ENCODE measurements at places on chromosomes 1 and 21.

- no peak for DNase-seq
Measured at GRCh38 chr1:1117469-1117831, 1.6 kb upstream of the C1orf159 start.

DNA sequence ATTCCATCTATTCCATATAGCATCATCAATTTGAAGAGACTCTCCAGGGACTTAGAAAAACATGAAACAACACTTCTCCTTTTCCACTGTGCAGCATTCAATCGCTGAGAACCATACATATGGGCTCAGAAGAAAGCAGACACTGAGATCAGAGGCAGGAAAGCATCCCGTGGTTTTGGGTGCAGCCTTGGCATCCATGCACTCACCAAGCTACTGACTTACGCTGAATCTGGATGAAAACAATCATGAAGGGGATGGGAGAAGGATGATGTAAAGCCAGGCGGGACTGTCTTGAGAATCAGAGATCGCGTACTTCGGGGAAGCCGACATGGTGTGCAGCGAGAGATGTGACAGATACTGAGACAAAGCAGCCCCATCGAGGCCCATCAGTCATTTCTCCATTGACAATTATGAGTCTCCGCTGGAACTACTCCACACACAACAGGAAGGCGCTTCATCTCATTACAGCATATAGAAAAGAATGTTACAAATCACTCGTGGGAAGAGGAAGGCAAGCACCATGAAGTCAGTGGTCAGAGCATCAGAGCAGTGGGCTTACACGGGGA lies 2.3 kb upstream of the TIAM1 start:
- no peak for DNase-seq

DNA sequence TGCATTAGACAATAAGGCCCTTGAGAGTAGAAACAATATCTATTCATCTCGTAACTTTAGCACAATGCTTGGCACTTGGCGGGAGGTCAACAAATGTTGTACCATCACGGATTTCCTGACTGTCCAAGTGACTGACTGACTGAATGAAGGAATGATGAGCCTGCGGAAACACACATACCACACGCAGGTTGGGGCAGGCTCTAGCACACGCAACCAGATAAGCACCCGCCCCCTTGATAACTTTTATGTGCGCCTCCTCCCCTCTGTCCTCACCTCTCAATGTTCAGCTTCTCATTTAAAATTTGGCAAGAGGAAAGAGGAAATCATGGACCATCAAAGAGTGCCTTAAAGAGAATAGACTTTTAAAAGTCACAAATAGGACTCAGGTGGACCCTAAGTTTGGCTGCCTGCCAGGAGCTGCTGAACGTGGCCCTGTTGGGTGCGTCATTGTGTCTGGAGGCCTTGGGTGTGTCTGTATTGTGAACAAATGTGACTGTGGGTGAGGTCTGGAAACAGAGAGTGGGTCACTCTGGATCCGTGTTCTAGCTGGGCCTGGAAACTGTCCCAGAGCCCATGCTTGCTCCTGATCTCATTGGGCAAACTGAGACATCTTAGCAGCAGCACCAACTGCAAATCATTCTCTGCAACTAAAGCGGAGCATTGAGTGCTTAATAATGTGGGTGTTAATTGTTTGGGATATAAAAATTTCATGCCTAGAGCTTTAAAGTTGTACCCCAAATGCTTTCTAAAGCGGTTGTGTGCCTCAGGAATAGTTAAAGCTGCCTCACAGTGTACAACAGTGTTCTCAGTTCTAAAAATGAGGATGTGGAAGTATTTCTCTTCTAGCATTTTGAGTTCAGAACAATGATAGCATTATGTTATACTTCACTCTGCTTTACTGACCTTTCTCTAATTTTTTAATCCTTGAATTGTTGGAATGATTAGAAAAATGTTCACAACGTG lies 47.6 kb upstream of the ABCG1 start:
- DNase-seq, result no peak

- no peak for DNase-seq
Measured at GRCh38 chr1:221067721-221068120, 188.5 kb downstream of the HLX start.

DNA sequence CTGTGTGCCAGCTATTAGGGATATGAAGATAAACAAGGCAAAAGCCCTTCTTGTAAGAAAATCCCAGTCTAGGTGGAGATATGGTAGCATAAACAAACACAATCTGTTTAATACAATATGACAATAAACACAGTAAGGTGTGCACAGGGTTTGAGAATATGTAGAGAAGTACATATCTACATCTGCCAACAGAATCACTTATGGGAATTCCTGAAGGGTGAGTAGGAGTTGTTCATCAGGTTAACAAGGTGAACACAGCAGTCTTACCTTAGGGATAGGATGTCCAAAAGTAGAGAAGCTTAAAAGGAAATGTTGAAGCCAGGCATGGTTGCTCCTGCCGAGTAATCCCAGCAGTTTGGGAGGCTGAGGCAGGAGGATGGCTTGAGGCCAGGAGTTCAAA lies 57.7 kb upstream of the LRRC7 start:
- no peak for DNase-seq

DNA sequence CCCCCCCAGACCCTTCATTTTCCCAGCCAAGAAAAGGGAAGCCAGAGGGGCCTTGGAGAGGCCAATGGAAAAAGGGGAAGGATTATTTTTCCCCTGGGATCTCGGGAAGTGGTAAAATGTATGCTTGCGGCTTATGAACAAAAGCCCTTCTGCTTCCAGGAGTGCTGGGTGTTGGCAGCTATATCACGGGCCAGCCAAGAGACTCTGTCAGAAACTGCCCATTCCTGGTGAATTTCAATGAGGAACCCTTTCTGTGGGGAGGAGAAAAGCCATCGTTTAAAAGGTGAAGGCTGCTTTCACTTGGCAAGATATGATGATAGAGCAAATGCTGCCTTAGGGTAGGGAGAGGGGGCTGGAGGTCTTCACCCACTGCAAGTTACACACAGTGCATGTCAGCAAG lies 69.7 kb upstream of the ZC3H12A start:
- no peak for DNase-seq

GRCh38 chr1:153568367-153569099 lies 2.9 kb upstream of the S100A2 start:
- peak; percentile 68 for DNase-seq

DNA sequence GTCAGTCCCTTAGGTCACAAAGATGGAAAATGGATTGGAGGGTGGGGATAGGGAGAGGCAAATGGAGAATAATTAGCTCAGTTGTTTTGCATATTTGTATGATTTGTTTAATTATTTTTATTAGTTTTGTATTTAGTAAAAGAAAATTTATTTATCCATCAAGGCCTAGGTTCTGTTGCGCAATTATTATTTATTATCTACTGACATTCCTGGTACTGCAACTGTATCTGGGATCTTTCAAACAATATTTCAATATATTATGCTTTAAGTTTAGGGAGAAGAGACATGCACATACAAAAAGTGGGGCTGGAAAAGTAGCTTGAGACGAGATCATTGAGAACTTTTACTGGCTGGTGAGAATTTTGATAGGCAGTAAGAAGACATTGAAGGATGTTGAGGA lies 316.4 kb upstream of the SGIP1 start:
- DNase-seq, result no peak

All from GM12891 (cell line).